Renal cortex interstitium (tissue), 15 donors: ENCODE measurements at places on chromosomes 5 and 9. TPM values are rescaled to one million over a fixed set of nuclear protein-coding genes. Genes with fewer than 3 reads are reported as not detected.
A peak's percentile ranks its signal among the peaks of the same experiment; 100 is the strongest.

GRCh38 chr9:81237565-81238231 is 451.6 kb downstream of the TLE1 start:
- no peak for DNase-seq

The ADAMTS6 gene
- polyA plus RNA-seq, result 3.5 TPM

The CCL27 gene
- 0.60 TPM for polyA plus RNA-seq

The FAM153A gene
- polyA plus RNA-seq, result 0.42 TPM

The CENPH gene
- 21.6 TPM for polyA plus RNA-seq

- DNase-seq, result peak; percentile 69
These were observed 12.5 kb downstream of the OR2S2 start for GRCh38 chr9:35945341-35946018.

DNA sequence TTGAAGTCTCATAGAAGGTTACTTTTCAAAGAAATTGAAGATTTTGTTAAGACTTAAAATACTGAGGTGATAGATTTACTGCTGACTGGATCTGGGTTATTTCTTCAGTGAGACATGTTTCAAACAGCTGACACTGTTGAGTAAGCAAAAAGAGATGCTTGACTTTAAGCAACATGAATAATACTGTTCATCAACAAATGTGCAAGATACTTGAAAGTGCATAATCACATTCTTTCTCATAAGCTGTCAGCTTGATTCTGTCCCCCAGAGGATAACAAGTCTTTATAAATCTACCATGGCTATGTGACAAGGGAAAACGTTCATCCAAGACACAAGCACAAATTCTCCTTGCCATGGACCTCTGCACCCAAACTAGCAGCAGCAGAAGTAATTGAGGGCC is 260.1 kb upstream of the CDH18 start:
- no peak for DNase-seq

GRCh38 chr5:118723021-118723338 is 265.4 kb downstream of the DTWD2 start:
- DNase-seq, result no peak

DNA sequence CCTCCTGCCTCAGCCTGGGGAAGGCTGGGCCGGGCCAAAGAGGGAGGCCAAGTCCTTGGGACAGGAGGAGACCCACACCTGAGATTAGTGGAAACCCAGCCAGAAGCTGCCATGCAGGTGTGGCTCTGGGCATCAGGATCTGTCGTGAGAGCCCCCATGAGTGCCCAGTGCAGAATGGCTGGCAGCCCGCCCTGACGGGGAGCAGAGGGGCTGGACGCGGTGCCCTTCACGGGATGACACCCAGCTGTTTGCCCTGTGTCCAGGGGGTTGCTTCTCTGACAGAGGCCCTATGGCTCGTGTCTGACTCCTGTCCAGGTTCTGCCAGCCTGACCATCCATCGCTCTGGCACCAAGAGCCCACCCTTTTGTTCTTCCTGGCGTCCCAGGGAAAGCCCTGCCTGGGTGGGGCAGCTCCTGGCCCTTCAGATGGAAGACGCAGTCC is 8.5 kb downstream of the DIPK1B start:
- DNase-seq, result no peak

GRCh38 chr9:109996936-109997580 is 210.9 kb downstream of the C9orf152 start:
- no peak for DNase-seq

DNA sequence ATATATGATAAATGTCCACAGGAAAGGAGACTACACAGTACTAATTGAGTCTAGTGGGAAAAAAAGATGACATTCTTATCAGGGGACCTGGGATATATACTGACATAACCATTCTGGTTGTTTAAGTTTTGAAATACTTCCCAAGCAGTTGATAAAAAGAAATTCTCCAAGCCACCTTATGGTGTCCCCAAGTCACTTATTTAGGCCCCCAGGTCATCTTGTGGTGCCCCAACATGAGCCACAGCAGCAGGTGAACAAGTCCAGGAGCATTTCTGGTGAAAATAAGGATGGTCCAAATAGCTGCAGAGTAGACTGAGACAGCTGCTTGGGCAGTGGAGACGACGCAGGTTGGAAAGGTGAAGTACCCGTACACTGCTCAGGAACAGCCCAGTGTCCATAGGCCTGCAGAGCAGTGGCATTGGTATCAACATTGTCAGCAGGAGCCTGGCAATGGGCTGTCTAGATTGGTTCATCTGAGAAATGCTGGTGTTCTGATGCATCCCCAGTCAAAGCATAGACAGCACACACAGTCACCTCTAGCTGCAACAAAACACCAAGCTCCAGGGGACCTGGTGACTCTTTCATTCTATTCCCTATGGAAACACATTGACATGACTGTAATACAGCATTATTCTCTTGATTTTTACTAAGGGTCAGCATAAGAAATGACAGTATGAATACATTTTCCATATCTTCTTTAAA is 430.6 kb downstream of the NR2F1-AS1 start:
- DNase-seq, result no peak

The PIP5K1B gene
- polyA plus RNA-seq, result 6.6 TPM

- no peak for DNase-seq
These were observed 28.8 kb downstream of the ADAMTSL2 start for GRCh38 chr9:133563291-133563796.

DNA sequence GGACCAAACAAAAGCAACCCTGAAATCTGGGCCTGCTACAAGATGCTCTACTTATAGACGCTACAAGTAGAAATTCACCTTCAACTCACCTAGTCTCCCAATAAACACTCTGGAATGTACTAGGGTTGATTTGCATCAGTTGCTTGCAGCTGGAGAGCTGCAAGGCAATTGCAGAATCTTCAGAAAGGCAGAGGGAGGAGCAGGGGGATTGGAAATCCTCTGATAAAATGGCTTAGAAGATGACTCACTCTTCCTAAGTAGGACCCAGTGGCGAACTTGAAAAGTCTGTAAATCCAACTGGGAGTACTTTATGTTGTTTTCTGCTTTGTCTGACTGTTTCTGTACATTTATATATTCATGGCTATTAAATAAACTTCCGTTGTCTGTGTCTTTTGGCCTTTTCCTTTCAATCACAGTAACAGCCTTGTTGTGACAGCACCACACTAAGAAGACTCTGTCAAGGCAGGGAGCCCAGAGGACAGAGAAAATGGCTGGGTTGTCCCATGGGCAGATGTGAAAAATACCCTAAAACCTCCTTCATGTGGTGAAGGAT is 14.7 kb upstream of the MLLT3 start:
- no peak for DNase-seq

The CFAP90 gene
- 6.5 TPM for polyA plus RNA-seq

- DNase-seq, result no peak
These were observed 197.7 kb downstream of the MCTP1 start for GRCh38 chr5:95086927-95087815.

The CDKN2B-AS1 gene
- not detected for polyA plus RNA-seq

DNA sequence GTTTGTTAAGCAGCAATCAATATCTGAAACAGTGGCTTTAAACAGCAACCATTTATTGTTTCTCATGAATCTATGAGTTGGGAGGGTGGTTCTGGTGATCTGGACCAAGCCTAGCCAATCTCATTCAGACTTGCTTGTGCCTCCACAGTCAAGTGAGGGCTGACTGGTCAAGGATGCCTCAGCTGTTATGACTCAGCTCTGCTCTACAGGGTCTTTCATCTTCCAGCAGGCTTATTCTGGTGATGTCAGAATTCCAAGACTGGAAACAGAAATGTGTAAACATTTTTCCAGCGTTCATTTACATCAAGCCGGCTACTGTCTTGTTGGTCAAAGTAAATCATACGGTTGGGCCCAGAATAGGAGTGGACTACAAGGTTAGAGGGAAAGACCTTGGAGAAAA is 2.5 kb upstream of the PIP5K1B start:
- DNase-seq, result no peak

The ENTREP1 gene
- 2.9 TPM for polyA plus RNA-seq

GRCh38 chr5:154568589-154568988 is 90.6 kb upstream of the HAND1 start:
- DNase-seq, result no peak

DNA sequence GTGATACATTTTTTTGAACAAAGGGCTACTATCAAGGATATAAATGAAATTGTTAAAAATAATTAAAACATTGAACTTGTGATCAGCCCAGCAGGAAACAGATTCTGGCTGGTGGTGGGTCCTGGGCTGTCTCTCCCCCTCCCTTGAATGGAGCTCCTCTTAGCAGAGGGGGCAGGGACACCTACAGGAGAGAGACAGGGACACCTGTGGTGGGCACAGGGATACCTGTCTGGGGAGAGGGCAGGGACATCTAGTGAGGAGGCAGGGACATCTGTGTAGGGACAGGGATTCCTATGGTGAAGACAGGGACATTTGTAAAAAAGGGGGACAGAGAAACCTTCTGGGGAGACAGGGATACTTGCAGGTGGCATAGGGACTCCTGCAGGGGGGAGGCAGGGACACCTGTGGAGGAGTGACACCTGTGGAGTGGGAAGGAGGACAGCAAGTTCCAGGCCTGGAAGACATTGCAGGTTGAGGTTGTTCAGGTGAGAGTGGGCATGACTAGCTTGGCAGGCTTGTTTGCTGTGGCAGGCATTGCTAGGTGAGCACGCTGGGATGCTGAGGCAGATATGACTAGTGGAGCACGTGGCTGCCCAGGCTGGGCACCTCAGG is 264.2 kb downstream of the IRX2 start:
- DNase-seq, result no peak

DNA sequence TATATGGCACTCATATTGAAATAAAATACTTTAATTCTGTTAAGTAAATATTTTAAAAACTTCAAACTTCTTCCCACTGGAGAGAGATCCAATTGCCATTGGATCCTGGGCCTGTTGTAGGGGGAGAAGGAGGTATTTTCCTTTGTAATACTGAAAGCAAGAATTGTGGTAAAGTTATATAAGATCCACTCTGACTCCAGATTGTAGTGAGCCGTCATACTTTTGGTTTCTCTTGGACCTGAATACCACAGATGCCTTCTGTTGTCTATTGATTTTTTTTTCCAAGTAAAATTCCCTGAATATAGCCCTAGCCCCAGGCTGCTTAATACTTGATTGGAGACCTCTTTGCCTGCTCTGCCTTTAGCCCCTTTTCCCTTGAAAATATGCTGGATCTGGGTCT is 86.9 kb downstream of the ATG10 start:
- DNase-seq, result no peak

DNA sequence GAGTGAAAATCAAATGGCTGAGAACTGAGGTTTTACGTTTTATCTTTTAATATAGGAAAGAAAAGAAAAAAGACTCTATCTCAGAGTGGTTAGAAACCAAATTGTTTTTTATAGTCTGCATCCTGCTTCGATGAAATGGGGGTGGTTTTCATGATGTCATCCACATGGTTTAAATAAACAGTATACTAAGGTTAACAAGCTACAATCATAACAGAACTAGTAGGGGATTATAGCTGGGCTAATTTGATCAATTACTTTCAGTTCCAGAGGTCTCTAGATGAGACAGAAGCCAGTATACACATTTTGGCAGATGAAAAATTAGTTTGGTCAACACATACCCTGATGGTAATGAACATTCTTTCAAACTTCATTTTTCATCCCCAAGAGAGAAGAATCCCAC is 106.3 kb upstream of the SNX2 start:
- no peak for DNase-seq

DNA sequence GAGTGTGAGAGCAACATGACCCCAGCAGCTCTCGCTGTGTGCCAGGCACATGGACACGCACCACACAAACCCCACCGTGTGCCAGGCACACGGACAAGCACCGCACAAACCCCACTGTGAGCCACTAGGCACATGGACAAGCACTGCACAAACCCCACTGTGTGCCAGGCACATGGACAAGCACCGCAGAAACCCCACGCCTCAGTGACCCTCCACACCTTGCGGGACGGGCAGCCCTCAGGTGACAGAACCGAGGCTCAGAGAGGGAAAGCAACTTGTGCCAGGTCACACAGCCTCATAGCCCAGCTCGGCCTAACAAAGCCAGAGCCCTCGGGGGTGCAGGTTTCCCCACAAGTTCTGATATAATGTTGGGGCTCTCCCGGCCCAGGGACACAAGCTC is 2.0 kb upstream of the GPSM1 start:
- DNase-seq, result no peak

The MARVELD2 gene
- 23.7 TPM for polyA plus RNA-seq

The PANK3 gene
- polyA plus RNA-seq, result 58.4 TPM

The SPATA31D3 gene
- polyA plus RNA-seq, result not detected

DNA sequence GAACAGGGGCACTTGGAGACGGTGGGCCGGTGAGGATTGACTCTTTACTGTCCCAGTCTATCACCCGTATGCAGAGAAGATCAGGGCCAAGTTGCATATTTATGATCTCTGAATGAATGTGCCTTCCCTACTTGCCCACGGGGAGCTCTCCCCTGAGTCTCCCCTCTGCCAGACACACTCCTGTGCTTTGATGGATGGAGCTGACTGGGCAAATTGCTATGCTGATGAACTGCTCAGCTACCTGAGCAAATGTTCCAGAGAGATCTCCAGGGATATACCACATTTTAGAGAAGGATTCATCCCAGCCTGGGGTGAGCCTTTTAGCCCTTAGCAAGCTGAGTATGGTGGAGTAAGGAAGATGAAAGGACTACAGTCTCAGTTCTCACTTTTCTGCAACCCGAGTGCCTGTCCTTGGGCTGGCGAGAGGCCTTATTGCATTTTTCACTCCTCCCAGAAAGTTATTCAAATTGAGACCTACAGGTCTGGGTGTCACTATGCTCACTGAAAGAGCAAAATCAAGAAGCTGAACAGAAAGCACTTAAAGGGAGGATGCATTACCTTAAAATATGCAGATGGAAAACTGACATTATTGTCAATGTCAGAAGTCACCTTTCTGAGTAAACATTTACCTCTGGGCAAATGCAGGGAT is 526.7 kb upstream of the WWC1 start:
- no peak for DNase-seq

- no peak for DNase-seq
These were observed 6.0 kb downstream of the DMRT1 start for GRCh38 chr9:847505-847904.

The IL3 gene
- polyA plus RNA-seq, result not detected

DNA sequence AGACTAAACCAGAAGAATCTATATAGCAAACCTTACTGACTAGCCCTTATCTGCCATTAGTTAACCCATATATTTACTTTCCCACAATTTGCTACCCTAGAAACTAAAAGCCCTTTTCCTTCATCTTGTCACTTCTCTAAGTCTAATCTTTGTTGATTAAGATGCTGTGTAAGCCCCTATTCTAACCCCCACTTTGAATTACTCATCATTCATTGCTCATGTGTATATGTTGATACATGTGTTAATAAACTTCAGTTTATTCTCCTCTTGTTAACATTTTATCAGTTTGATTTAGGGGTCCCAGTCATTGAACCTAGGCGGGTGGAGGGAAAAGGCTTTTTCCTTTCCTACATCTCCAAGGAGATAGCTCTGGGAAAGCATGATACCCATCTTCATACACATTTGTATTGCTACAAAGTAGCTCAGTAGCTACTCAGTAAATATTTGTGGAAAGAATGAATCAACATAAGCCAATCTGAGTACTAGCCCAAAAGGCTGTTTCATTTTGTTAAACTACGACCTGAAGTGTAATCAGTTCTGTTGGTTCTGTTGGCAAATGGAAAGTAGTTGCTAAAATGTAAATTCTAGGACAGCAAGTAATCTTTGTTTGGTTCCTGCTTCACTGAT is 35.1 kb upstream of the NDFIP1 start:
- no peak for DNase-seq
